ENCODE measurements at places on chromosomes 5 and 9. TPM values are rescaled to one million over a fixed set of nuclear protein-coding genes. Genes with fewer than 3 reads are reported as not detected.

GRCh38 chr9:128062846-128063831 lies 4.0 kb downstream of the NAIF1 start:
- H3K27ac ChIP-seq: no peak overlapping the region
- H3K36me3 ChIP-seq: peaks cover 27% of the 10 kb centered on the region
- no peak for DNase-seq
- peaks cover 48% of the 10 kb centered on the region for H3K4me1 ChIP-seq
- no peaks in the 10 kb centered on the region for H3K27me3 ChIP-seq

- no peaks in the 10 kb centered on the region for H3K36me3 ChIP-seq
- H3K27me3 ChIP-seq: no peaks in the 10 kb centered on the region
- H3K4me3 ChIP-seq: peak overlapping the region; percentile 61
- peak overlapping the region; percentile 80 for H3K27ac ChIP-seq
- H3K4me1 ChIP-seq: peaks cover 67% of the 10 kb centered on the region
- no peak for DNase-seq
These were observed 142.6 kb downstream of the PBX3 start for GRCh38 chr9:125889476-125890419.

GRCh38 chr5:107522456-107522855 lies 148.3 kb downstream of the EFNA5 start:
- H3K4me3 ChIP-seq: no peak overlapping the region
- H3K36me3 ChIP-seq: no peaks in the 10 kb centered on the region
- no peak for DNase-seq
- H3K4me1 ChIP-seq: peaks cover 9% of the 10 kb centered on the region
- no peak overlapping the region for H3K27ac ChIP-seq
- H3K27me3 ChIP-seq: no peaks in the 10 kb centered on the region

DNA sequence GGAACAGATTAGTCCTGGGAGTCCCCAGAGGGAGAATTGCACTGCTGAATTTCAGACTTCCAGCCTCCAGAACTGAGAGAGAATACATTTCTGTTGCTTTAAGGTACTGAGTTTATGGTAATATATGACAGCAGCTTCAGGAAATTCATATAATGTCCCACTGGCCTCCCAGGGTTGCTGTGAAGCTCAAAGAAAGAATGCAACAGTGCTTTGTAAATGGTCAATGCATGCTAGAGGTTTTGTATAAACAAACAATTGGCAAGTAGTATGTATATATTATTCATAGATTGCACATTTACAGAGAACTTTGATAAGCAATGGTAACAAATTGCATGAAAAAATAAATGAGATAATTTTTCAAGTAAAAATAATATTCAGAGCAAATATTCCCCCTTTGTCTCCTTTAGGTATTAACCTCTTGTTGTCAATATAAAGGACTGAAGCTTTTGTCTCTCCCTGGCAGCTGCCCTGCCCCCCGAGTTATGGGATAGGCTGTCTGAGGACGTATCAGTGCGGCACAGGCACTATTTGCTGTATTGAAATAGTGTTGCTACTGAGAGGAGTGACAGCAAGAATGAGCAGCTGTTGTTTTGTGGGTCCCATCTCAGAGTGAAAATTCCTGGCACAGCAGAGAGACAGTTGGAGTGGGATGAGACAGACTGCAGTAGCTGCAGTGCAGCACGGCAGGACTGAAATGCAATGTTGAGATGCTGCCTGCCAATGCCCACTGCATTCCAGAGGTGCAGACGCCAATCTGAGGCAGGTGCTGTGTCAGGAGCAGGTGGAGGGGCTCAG lies 194.2 kb upstream of the GLRA1 start:
- H3K27ac ChIP-seq: no peak overlapping the region
- peaks cover 2% of the 10 kb centered on the region for H3K4me1 ChIP-seq
- H3K4me3 ChIP-seq: no peak overlapping the region
- no peak for DNase-seq
- H3K27me3 ChIP-seq: no peaks in the 10 kb centered on the region
- no peaks in the 10 kb centered on the region for H3K36me3 ChIP-seq

CATSPER3 gene
- 0.42 TPM for total RNA-seq

GRCh38 chr5:72308853-72309191 lies 11.2 kb downstream of the MRPS27 start:
- H3K27ac ChIP-seq: peak overlapping the region; percentile 86
- no peak for DNase-seq
- peaks cover 42% of the 10 kb centered on the region for H3K36me3 ChIP-seq
- no peak overlapping the region for H3K4me3 ChIP-seq
- H3K27me3 ChIP-seq: no peaks in the 10 kb centered on the region

VAV2 gene
- total RNA-seq: 9.6 TPM

DNA sequence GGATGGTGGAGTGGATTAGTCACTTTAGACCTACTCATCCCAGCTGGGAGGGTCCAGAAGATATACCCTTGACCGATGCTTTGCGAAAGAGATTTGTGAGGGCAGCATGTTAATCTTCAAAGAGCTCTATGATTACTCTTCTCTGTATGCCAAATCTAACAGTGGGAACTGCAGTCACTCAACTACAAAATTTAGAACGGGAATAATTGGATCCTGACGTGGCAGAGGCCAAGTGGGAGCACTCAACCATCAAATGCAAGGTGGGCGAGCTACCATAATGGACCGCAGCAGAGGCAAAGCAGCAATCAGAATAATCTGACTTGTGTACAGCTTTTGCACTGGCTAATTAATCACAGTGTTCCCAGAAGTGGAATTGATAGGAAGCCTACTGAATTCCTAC lies 20.4 kb downstream of the NSA2 start:
- DNase-seq: no peak
- H3K36me3 ChIP-seq: no peaks in the 10 kb centered on the region
- no peak overlapping the region for H3K4me3 ChIP-seq
- no peak overlapping the region for H3K27ac ChIP-seq

- H3K36me3 ChIP-seq: no peaks in the 10 kb centered on the region
- H3K4me3 ChIP-seq: no peak overlapping the region
- no peaks in the 10 kb centered on the region for H3K27me3 ChIP-seq
- H3K4me1 ChIP-seq: no peaks in the 10 kb centered on the region
- H3K27ac ChIP-seq: no peak overlapping the region
- DNase-seq: no peak
These were observed 637.7 kb downstream of the SEMA5A start for GRCh38 chr5:8908055-8908683.

CDHR2 gene
- 0.92 TPM for total RNA-seq

DNA sequence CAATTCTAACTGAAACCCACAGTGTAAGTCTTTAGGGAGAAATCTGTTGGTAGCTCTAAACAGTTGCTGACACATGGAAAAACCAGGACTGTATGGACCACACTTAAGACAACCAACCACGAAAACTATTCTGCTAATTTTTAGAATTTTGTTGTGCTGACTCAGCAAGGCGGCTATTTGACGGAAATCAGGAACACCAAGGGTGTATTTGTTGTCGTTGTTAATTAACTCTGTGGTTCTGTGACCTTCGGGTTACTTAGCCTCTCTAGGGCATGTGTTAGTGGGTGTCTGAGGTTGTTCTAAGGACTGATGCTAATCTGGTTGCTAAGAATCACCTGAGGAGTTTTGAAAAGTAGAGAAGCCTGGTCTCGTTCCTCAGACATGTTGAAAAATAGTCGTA lies 79.2 kb downstream of the ATP10B start:
- no peak for DNase-seq
- no peak overlapping the region for H3K27ac ChIP-seq
- no peaks in the 10 kb centered on the region for H3K4me1 ChIP-seq
- no peak overlapping the region for H3K4me3 ChIP-seq

Measured in esophagus muscularis mucosa (tissue), 4 donors.